Tibial artery (tissue), 4 donors: ENCODE measurements at places on chromosomes 5 and 9.

- no peak for DNase-seq
These were observed 63.8 kb upstream of the S1PR3 start for GRCh38 chr9:88927510-88927909.

DNA sequence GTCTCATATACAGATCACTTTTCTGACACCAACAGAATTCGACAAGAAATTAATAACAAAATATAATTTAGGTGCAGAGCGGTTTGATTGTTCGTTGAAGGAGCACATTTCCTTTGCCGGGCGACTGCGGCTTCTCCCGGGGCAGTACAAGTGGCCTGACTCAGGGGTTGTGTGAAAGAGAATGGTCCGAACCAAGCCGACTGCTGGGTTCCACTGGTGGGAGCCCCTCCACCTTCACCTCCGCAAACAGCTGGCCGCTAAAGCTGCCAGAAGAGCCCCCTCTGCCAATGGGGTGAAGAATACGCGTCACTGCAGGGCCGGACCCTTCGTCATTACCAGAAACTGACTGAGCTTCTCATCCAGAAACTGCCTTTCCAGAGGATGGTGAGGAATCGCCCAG, 156.0 kb upstream of the IFNE start:
- DNase-seq, result no peak

- DNase-seq, result peak; percentile 76
These were observed 155.1 kb upstream of the DMRT1 start for GRCh38 chr9:686321-686813.

DNA sequence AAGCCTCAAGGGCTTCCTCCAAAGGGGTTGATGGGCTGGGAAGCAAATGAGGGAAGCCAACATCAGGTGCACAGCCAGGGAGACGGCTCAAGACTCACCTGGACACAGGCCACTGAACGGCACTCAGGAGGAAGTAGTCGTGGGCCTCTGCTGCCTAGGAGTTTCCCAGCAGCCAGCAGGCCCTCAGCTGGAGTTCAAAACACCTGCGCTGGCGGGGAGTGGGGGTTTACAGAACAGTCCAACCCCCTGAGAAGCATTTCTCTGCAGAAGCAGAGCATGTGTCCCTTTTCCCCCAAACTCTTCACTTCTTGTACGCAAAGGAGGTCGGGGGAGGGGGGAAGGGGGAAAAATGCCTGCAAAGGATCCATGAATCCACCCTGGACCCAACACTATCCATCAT, 2.3 kb downstream of the WHRN start:
- DNase-seq, result no peak

DNA sequence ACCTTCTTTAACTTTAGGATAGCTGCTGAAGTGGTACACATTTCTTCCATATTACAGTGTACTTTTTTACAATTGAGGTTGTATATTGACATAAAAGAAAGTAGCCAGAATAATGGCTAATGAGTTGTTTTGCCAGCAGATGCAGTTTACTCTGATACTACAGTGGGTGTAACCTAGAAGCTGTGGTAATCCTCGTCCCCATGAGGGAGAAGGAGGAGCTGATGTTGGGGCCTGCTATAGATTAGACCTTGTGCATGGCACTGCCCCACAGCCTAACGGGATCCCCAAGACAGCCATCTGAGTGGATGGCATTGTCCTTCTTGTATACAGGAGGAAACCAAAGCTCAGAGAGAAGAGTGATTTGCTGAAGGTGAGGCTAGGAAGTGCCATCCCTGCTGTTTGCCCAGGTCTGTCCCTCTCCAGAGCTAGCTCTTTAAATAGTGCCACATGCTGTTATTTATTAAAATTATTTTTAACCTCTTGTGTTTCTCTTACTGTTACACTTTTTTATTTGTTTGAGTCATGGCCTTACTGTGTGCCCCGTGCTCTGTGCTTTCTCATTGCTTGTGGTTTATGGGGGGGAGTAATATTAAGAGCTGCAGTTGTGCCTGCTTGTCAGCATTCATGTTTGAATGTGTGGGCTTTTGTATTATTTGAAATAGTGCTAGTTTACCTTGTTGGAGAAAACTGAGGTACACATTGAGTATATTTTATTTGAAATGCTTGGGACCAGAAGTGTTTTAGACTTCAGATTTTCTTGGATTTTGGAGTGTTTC, 65.3 kb downstream of the ICE1 start:
- DNase-seq, result no peak

- no peak for DNase-seq
These were observed 89.7 kb upstream of the SAP30L start for GRCh38 chr5:154356020-154356655.

- no peak for DNase-seq
These were observed 87.0 kb upstream of the BOD1 start for GRCh38 chr5:173703466-173703865.

DNA sequence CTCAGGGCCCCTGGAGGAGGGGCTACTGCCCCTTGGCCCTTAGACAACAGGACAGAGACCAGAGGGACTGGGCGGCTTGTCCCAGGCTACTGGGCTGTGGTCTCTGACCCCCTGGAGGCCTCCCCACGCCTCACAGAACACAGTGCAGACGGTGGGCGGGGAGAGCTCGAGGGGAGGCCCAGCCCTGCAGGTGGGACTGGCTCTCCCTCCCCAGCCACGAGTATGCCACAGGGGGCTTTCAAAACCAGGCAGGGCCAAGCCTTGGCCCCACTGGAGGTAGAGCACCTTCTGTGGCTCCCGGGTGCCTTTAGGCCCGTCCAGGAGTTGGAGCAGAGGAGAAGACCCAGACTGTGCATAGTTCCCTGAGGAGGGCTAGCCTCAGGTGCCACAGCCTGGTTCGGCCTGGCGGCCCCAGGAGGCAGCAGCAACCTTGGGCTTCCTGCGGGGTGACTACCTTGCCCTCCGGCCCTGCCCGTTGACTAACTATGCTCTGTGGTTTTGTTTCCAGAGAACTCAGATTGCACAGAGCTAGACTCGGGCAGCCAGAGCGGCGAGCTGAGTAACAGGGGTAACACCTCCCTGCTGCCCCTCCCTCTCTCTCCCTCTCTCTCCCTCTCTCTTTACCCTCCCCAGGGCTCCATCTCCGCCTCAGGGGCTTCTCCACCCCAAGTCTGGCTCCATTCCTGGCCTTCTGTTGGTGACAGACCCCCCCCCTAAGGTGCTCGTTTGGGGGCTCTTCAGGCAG, 15.5 kb downstream of the CARD19 start:
- peak; percentile 15 for DNase-seq

DNA sequence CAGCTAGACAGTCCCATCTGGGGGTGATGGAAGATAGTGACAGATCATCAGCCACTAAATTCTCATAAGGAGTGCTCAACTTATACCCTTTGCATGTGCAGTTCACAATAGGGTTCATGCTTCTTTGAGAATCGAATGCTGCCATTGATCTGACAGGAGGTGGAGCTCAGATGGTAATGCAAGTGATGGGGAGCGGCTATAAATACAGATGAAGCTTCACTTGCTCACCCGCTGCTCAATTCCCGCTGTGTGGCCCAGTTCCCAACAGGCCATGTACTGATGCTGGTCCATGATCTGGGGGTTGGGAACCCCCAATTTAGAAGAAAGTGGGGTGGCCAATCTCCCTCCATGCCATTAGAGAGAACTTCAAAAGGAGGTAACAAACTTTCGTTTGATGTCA, 44.9 kb upstream of the ZNF462 start:
- DNase-seq, result no peak

- no peak for DNase-seq
These were observed 10.4 kb upstream of the ANKRD33B start for GRCh38 chr5:10553476-10553875.

DNA sequence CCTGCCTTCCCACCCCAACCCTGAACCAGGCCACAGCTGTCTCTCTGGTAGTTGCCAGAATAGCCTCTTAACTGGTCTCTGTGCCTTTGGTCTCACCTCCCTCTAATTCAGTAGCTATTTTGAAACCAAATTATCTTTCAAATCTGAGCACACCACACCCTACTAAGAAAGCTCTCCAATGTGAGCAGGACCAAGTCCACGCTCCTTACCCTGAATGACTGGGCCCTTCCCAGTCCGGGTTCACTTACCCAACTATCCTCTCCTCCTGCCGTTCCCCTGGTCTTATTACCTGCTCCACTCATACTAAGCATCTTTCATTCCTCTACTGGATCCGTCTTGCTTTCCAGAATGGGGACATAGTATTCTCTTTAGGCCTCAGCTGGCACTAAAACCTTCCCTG, 16.8 kb downstream of the ANKH start:
- DNase-seq, result no peak

- DNase-seq, result no peak
These were observed 38.3 kb upstream of the DAB2IP start for GRCh38 chr9:121613009-121613752.

- no peak for DNase-seq
These were observed 265.4 kb upstream of the NUDT12 start for GRCh38 chr5:103827976-103828375.

DNA sequence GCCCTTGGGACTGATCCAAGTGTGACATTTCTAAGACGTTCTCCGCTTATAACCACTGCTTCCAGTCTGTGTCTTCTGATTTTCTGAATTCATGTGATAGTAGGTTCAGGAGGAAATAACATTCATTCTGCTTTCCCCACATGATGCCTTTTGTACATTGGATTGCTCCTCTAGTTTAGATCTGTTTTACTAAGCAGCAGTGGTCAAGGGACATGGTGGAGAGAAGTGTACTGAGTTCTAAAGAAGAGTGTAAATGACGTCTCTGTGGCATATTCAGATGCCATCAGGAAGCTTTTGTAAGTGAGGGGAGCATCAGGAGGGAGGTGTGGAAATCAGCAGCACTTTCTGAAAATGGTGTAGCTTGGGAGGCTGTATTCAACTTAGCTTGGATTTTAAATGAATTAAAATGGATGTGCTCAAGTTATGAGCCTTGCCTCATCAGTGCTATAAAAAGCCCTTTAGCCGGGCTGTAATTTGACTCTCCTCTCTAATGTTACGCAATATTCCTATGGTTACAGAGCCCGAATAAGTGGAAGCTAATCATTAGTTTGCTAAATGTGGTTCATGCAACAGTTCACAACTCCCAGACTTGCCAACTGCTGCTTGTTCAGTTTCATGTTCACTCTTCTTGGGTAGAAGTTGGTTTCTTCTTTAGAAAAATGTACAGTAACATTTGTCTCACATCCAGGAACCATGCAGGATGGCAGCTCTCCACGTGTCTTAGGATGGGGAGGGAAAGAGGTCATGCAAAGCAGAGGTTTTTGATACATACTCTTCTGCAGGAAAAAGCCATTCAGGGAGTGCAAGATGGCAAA, 281.3 kb downstream of the ARHGAP26 start:
- DNase-seq, result no peak

- peak; percentile 85 for DNase-seq
These were observed 29.5 kb upstream of the LHFPL2 start for GRCh38 chr5:78677777-78678668.
